ENCODE measurements at places on chromosomes 3 and 15.

DNA sequence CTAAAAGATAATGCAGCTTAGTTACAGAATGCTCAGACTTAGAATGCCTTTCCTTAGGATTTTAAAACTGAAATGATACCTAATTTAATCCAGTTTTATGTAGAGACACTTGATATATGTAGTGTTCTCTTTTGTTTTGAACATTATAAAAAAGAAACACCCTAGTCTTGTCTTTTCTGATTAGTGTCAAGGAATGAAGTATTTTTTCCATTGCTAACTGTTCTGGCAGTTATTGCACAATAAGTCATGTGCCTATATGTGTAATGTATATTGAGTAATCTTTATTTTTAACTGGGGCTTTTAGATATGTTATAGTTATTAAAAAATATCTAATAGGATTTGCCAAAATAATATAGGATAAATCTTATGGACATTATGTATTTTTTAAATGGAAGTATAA is 4.5 kb downstream of the ARL8B start:
- peak; percentile 23 for DNase-seq

DNA sequence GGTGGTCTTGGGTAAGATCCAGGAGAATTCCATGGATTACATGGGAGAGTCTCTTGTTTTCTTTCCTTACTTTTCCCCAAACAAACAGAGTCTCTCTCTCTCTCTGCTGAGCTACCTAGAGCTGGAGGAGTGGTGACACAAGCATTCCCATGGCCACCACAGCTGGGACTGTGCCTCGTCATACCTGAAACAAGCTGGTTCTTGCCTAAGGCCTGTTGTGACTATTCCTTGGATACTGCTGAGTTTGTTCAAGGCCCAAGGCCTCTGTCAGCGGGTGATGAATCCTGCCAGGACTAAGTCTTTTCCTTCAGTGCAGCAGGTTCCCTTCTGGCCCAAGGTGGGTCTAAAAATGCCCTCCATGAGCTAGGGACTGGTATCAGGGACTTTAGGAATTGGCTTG is 378.1 kb upstream of the ZNF385D start:
- no peak for DNase-seq

DNA sequence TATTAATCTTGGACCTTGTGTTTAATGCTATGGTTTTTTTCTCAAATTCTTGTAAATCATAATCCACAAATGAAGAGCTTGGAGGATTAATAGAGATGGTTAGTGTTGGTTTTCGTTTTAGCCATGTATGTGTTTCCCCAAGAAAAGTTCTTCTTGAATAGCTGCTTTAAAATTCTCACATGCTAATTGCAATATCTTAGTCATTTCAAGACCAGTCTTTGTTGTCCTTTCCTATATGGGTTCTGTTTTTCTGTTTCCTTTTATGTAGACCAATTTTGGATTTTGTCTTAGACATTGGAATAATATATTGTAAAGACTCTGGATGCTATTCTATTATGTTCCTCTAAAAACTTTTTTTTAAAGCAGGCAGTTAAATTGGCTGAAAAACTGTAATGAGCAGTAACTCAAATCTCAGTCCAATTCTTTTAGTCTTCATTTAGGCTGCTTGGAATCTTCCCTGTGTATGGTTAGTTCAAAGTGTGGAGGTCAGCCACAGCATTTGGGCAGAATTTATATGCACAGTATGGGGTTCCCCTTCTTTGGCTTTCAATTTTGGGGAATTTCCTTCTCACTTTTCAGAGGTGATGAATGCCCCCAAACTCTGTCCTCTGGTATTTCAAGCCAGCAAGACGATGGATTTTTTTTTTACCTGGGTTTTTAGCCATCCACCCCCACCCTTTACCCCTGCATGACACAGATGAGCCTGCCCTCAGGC is 39.1 kb upstream of the DNAJC13 start:
- DNase-seq: no peak

GRCh38 chr15:29208352-29208751 is 61.3 kb downstream of the NSMCE3 start:
- peak; percentile 4 for DNase-seq

DNA sequence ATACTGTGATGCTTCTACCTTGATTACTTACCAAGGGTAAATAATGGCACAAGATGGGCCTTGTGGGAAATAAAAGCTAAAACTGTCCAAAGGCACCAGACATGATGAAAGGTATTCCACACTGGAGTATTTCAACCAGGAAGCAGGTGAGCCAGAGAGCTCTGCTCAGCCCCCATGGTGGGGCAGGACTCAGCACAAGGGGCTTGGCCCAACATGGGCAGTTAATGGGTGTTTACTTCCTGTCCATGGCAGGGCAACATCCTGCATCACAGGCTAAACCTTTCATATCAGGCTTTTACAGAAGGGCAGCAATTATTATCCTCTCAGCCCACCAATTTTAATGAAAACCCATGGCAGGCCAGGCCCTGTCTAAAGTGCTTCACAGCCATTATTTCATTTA is 38.2 kb downstream of the MAGI1 start:
- no peak for DNase-seq

GRCh38 chr15:93250209-93250608 is 161.2 kb upstream of the RGMA start:
- no peak for DNase-seq

GRCh38 chr3:171804618-171805389 is 5.5 kb downstream of the PLD1 start:
- no peak for DNase-seq

- peak; percentile 39 for DNase-seq
Observed at GRCh38 chr15:57892181-57892580, 173.3 kb downstream of the ALDH1A2 start.

- DNase-seq: no peak
Observed at GRCh38 chr15:87959662-87960061, 296.9 kb downstream of the NTRK3 start.

DNA sequence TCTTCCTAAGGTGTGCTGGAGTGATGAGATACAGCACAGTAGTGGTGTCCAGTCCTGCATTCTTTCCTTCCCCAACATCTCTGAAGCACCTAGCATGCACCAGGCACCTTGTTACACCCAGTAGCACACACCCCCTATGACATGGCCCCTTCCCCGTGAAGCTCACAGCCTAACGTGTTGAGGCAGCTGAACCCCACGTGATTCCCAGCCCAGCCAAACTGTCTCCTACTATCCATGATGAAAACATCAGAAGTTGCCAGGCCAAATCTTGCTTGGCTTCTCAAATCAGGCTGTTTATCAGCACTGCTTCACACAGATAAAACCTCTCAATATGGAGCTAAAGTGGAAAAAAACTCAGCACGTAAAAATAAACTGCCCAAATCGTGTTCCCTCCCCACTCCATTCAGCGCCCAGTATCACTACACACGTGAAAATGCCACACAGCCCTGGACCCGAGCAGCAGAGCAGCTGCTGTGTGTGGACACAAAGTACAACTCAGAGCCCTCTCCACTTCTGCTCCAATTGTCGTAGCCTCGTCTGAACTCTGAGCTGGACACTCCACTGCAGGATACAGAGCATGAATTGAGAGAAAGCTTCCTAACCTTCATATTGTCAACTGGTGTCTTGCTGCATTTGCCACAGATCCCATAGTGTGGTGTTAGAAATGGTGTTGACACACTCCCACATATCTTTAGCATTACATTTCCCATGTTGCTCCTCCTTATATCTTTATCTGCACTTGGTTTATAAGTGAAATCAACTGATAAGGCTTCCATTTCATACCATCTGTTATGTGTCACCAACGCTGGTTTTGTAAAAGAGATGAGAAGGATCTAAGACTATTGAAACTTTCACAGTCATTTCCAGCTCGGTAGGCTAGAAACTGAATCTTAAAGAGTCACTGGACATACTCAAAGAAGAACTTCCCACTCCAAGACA is 279.8 kb downstream of the RORA start:
- DNase-seq: no peak

DNA sequence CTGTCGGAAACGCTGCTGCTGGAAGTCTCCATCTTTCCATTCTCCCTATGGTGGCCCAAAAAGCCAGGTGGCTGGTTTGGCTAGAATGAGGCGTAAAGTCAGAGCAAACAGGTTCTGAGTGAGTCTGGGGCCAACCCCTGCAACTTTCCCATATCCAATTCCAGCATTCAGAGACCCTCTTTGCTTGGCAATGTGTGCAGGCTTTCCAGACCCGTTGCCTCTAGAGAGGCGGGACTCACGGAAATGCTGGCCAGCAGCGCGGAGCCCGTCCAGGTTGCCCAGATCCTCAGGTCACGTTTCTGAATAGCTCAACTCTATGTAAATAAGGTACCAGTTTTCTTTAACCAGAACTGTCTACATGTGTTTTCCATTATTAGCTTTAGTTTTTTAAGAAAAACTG is 68.0 kb downstream of the VGLL4 start:
- DNase-seq: no peak

- DNase-seq: peak; percentile 71
Observed at GRCh38 chr3:72997421-72997961, 880 bp downstream of the PPP4R2 start.

- no peak for DNase-seq
Observed at GRCh38 chr3:17156864-17157263, 272.1 kb downstream of the PLCL2 start.

- no peak for DNase-seq
Observed at GRCh38 chr15:70704731-70705130, 58.6 kb downstream of the UACA start.

GRCh38 chr3:40042752-40043443 is 233.5 kb downstream of the MYRIP start:
- DNase-seq: no peak

GRCh38 chr3:108661699-108662098 is 72.2 kb downstream of the DZIP3 start:
- DNase-seq: no peak

GRCh38 chr15:81271761-81272644 is 51.9 kb downstream of the STARD5 start:
- no peak for DNase-seq

GRCh38 chr3:48505146-48505545 is 1.2 kb upstream of the SHISA5 start:
- no peak for DNase-seq

DNA sequence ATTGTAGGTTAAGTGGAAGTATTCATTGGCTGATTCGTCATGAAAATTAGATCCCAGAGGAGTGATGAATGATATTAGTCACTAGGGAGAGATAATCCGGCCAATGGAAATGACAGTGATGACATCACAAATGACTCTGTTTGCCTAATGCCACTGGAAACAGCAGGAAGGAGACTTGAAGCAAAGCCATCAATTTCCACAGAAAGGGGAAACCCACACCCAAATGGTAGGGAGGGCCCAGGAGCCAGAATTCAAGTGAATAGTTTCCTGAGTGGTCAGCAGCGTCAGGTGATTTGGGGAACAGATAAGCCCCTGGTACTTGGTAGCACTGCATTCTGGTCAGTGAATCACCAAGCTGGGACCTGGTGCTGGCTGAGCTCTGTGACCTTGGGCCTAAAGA is 3.3 kb upstream of the ADAMTS9 start:
- peak; percentile 27 for DNase-seq

- no peak for DNase-seq
Observed at GRCh38 chr3:11699083-11699427, 55.3 kb upstream of the VGLL4 start.

- DNase-seq: no peak
Observed at GRCh38 chr15:79037848-79038247, 52.7 kb downstream of the RASGRF1 start.

DNA sequence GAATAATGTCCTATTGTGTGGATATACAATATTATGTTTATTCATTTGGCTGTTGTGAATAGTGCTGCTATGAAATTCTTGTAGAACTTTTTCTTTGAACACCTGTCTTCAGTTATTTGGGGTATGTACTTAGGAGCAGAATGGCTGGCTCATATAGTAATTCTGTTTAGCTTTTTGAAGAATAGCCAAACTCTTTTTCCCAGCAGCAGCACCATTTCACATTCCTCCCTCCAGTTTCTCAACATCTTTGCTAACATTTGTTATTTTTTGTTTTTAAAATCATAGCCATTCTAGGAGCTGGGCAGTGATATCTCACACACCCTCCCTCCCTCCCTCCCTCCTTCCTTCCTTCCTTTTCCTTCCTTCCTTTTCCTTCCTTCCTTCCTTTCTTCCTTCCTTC is 39.7 kb downstream of the LSM3 start:
- no peak for DNase-seq

GRCh38 chr3:123336441-123336851 is 112.4 kb downstream of the ADCY5 start:
- DNase-seq: no peak

- DNase-seq: peak; percentile 80
Observed at GRCh38 chr3:136984837-136985236, 27.1 kb downstream of the IL20RB start.
